ENCODE measurements at places on chromosomes 2 and 18.

GRCh38 chr2:117775703-117776219 is 38.7 kb upstream of the DDX18 start:
- no peak for DNase-seq

DNA sequence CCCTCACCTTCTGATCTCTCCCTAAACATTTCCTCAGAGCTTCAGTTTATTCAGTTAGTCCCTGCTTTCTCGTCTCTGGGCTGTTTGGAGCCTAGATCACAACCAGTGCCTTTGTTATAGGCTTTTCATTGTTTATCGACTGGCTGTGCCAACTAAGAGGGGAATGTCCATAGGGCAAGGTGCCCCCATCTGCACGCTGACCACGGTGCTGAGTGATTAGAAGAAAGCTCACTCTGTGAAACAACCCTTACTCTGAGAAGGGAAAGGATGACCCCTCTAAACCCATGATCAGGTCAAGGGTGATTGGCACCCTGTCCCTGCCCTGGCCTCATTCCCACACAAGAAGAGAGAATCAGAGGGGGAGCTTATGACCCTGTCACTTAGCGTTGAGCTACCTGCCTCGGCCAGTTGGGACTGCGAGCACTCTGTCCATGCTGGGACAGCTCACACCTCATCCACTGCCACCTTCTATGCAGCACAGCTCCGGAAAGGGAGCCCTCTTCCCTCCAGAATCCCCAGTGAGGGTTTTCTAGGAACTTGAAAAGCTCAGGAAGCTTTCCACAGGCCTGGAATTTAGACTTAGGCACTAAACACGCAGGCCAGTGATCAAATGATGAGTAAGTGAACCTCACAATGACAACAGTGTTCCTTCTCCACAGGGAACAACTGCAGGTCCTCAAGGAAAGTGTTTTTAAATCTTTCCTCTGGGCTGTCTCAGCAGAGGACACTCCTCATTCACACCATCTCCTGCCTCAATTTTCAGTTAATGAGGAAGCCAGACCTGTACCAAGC is 2.3 kb upstream of the ACTG2 start:
- no peak for DNase-seq

GRCh38 chr2:211800001-211800400 is 738.6 kb downstream of the ERBB4 start:
- no peak for DNase-seq

DNA sequence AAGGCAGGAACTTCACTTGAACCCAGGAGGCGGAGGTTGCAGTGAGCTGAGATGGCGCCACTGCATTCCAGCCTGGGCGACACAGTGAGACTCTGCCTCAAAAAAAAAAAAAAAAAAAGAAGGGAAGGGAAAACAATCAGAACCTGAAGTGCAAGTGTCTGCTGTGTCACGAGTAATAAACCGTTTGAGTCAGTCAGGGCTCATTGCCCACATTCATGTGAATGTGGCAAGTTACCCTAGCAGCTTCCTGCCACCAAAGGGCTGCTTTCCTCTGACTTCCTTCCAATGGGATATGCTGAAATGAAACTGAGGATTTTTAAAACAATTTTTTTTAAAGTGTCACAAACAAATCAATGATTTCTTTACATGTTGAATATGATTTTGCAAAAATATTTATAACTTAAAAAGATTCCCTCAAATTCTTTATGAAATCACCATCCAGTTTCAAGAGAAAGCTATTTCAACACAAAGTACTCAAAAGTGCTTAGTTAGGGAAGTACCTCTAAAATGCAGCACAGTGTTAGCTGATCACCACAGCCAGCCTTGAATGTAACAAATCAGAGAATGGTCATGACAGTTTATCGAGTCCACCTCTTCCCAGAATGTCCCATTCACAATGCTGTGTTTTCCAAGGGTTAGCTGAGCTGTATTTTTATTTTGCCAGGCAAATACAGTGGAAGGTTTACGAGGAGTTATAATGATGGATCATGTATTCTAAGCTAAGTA is 36.4 kb downstream of the WDSUB1 start:
- DNase-seq = no peak

DNA sequence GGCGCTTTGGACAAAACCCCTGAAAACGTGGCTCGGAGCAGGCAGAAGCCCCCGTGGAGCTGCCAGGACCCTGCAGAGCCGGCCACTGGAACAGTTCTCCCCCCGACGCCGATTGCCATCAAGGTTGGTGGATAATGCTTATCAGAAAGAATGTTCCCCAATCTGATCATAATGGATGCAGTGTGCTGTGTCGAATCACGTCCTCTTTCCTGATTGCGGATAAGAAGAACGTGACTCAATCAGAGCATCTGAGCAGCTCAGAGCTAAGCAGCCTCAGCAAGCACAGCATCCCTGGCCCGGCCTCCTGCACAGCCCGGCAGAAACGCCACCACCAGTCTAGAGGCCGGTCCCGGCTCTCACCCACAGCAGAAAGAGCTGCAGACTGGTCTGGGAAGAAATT is 488.0 kb downstream of the EIPR1 start:
- DNase-seq = no peak

GRCh38 chr2:156229724-156230362 is 102.7 kb downstream of the NR4A2 start:
- no peak for DNase-seq

- DNase-seq = no peak
These were observed 135.9 kb downstream of the TPGS2 start for GRCh38 chr18:36692921-36693332.

- no peak for DNase-seq
These were observed 73.3 kb downstream of the NDUFA10 start for GRCh38 chr2:239951825-239952224.

DNA sequence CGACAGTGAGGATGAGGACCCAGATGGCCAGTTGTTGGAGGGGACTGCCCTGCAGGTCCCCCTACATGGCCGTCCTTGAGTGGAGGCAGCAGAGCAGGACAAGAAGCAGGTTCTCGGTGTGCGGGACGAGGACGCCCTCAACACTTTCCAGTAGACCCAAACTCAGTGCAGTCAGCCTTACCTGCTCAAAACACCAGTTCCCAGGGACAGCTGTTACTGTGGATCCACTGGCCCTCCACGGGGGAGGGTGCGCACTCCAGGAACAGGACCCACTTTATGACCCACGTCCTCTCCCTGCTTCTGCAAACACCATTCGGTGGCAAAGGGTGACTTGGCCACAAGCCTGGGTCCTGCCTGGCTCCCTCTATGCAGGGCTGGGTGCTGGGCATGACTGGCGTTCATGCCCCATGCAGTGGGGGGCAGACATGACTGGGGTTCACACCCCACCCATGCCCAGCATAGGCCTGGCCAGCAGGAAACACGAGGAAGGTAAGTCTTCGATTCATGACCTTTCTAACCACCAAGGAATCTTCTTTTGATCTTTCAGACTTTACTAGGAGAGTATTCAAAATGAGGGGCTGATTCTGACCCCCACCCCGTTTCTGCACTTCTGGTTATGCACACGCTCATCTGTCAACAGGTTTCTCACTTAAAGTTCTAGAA is 233.7 kb downstream of the HDAC4 start:
- no peak for DNase-seq

GRCh38 chr2:109676346-109676902 is 62.3 kb downstream of the SOWAHC start:
- DNase-seq = no peak

DNA sequence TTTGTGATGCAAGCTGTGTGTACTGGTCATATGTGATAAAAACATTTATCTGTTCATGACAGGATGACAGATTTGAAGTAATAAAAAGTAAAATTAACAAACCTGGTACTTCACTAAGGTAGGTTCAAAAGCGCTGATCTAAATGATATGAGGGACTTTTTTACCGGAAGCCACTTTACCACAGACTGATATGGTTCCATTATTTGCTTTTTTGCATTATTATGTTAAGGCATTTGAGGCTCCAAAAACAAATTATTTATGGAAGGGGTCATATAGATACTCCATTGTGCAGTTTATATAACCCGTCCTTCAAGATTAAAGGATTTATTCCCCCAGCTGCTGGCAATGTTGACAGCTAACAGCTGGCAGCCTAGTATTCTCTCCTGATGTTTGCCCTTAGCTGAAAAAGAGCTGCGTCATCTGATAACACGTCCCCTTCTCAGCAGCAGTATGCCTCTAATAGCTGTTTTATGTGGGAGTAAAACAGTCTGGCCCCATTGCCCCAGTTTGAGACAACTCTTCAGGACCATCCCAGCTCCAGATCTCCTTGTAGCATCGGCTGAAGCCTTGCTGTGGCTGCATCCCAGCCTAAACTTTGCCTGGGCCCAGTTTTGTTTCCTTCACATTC is 84.8 kb upstream of the XIRP2 start:
- no peak for DNase-seq

DNA sequence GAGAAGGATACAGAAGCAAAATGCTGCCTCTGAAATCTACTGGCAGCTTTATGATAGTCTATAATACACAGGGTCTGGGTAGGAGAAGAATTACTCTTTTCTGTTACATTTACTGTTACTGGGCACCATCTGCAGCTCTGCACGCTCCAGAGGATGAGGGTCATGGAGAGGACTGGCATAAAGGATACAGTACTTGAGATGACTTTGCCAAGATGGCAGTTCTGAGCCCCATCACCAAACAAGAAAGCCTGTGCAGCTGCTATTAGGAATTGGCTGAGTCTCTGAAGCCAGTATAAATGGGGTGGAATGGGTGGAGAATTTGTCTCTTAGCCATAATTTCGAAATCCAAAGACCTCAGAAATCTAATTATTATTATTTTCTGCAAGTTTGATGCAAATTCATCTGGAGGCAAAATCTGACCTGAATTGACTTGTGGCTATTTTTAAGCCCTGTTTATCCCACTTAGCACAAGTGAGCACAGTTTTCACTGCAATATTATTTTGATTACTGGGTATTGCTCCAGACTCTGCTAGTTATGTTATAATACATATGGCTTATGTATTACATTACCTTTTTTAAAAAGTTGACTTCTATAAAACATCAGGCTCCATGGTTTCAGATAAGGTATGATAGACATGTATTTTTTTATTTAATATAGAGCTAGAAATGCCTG is 579.5 kb downstream of the MBD2 start:
- DNase-seq = no peak

DNA sequence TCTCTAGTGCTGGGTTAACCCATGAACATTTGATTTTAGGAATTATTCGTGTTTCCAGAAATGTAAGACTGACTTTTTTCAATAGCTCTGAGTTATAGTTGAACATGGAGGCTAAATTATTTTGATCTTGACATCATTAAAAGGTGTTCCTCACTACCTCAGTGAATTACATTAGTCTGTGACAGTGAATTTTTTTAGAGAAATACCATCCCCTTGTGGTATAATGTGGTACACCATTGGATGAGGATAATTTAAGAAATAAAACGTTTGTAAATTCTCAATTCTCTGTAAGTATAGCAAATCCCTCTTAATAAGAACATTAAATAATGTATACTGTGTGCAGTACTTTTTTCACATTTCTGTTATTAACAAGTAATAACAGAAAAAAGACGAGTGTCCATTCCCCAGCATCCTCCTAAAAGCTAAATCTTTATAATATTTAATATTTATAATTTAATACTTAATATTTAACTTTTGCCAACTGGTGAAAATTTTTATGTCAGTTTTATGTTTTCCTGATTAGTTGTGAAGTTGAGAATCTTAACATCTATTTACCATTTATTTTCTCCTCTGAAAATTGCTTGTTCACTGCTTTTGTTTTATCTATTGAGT is 70.3 kb upstream of the CWC22 start:
- DNase-seq = peak; percentile 5

DNA sequence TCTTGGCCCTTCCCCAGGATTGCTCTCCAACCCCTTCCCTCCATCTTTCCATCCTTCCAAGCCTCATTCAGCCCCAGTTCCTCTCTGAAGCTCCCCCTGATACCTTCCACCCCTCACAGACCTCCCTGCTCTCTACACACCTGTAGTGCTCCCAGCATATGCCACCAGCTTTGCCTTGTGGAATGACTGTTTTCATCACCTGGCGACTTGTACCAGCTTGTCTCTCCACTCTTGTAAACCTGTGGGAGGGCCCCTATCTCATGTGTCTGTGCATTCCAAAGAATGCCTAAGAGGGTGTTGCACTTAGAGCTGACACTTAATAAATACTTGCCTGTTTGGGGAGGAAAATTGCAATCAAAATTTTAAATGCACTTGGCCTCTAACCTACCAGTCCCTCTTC is 198.7 kb downstream of the BCL11A start:
- DNase-seq = no peak

DNA sequence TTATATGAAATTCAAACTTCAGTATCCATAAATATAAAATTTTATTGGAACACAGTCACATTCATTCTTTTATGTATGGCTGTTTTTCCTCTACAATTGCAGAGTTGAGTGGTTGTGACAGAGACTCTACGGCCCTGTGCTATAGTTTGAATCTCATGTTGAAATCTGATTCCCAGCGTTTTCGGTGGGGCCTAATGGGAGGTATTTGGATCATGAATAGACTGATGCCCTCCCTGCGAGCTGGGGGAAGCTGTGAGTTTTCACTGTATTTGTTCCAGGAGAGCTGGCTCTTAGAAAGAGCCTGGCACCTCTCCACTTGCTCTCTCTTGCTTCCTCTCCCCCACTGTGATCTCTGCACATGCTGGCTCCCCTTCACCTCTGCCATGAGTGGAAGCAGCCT is 1.7 kb downstream of the PFN4 start:
- no peak for DNase-seq

- DNase-seq = no peak
These were observed 82.8 kb downstream of the LOXHD1 start for GRCh38 chr18:46574000-46574742.

GRCh38 chr2:60806988-60807681 is 51.1 kb downstream of the PAPOLG start:
- peak; percentile 73 for DNase-seq

DNA sequence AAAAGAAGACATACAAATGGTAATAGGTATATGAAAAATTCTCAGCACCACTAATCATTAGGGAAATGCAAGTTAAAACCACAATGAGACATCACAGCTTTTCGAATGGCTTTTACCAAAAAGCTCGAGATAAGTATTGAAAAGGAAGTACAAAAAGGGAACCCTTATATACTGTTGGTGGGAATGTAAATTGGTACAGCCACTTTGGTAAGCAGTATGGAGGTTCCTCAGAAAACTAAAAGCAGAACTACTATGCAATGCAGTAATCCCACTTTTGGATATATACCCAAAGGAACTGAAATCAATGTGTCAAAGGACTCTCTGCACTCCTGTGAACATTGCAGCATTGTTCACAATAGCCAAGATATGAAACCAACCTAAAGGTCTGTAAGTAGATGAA is 107.5 kb upstream of the SPATS2L start:
- no peak for DNase-seq

DNA sequence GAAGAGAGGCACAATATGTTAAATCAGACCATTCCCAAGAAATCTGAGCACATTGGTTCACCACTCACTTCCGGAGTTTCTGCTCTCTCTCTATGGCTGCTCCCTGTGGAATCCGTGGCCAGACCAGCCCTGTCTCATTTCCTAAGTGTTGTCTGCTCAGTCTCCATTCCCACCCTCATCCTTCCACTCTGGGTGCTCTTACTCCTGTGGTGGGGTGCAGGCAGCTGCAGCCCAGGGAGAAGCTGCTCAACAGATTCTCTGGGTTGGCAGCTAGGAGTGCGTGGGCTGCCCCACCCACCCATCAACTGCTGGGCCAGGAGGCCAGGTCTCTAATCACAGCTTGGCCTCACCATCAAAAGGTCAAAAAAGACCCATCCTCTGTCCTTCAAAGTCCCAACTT is 98.3 kb downstream of the ARL4C start:
- no peak for DNase-seq
